ENCODE measurements at places on chromosomes 16 and 17.

- no peak for DNase-seq
These were observed 17.4 kb upstream of the MAP3K14 start for GRCh38 chr17:45334231-45334630.

DNA sequence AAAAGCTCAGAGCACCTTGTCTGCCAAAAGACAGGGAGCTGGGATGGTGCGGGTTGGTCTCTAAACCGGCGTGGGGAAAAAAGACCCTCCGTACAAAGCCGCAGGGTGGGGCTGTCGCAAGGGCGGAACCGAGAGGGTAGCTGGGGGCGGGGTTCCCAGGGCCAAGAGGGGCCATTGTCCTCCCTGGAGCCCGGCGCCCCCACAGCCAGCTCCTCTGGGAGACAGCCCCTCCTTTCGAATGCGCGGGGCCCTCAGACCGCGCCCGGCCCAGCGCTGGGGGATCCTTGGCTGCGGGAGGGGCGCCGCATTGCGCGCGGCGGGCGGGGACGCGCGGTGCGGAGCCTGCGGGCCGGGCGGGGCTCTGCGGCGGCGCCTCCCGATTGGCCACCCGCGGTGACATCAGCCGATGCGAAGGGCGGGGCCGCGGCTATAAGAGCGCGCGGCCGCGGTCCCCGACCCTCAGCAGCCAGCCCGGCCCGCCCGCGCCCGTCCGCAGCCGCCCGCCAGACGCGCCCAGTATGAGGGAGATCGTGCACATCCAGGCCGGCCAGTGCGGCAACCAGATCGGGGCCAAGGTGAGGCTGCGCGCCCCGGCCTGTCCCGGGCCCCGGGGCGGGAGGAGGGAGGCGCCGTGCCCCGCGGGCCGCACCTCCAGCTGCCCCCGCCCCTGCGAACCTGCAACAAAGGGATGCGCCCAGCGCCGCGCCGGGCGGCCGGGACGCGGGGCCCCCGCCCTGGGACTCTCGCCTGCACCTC lies at the start of gene TUBB3:
TUBB3 (plus strand) TSS at position 459 of the 756 bp plus-strand sequence; CDS start at position 519, 60 bp downstream.
- no peak for DNase-seq

DNA sequence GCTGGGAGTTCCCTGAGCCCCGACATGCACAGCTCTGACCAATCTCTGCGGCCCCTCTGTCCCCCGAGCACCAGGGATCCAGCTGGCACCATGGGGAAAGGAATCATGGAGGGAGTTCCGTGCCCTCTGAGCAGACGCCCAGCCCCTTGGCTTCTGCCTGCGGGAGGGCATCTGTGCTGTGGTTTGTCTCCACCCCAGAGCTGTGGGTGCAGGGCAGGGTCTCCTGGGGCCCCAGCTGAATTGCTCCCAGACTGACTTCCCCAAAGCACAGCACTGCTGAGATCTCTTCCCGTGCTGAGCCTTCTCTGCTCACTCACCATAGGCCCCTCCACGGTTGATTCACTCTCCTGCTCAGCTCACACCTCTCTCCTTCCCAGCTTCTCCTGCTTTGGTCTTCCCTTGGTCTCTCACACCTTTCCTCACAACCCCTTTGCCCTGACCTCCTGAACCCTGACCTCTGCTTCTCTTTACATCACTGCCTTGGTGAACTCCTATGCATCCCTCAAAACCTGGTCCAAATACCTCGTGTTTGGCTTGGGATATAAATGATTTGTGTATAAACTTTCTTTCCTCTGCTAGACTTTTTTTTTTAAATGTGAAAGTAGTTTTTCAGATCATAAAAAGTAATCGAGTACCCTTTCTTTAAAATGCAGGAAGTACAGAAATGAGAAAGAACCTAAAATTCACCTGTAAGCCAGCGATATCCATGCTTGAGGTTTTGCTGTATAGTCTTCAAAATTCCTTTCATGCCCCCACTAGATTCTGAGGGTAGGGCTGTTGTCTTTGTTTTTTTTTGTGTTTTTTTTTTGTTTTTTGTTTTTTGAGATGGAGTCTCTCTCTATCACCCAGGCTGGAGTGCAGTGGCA lies 265.3 kb downstream of the SEC14L1 start:
- DNase-seq, result no peak

DNA sequence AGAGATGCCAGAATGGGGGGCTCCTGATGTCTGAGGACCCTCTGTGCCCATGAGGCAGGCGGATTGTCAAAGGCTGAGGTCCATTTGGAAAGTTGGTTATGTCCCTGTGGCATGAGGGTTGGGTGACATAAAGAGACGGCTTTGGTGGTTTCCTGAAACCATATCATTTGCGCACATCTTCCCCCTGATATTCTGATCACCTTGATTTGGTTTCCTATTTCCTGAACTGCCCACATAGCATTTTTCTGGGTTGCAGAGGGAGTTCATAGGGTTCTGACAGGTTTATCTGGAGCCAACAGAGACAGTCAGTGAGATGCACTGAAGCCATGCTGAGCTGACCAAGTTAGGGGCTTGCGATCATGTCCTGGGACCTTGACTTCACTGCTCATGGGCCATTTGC lies 15.7 kb upstream of the RNF222 start:
- no peak for DNase-seq

DNA sequence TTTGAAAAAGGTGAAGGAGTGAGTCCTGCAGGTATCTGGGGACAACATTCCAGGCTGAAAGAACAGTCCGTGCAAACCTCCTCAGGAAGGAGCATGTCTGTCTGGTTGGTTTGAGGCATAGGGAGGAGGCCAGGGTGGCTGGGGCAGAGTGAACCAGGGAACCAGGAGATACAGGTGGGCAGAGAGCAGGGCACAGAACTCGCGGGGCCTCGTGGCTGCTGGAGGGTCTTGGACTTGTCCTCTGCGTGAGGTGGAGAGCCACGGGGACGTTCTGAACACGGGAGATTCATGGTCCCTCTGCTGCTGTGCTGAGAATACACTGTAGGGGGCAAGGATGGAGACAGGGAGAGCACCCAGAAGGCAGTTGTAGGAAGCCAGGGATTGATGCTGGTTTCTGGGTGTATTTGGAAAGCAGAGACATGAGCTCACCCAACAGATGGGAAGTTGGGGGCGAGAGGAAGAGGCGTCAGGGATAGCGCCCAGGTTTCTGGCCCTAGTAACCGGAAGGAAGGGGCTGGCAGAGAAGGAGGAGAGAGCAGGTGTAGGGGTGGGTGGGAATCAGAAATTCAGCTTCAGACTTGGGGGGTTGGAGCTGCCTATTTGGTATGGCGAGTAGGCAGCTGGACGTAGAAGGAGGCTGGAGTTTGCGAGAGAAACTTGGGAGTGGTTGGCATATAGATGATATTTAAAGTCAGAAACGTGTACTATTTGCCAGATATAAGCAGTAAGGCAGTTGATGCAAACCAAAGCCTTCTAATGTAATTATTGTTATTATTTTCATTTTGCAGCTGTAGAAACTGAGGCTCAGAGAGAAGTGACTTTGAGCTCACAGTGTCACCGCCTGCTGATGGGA lies at the start of gene CCL17:
CCL17 (plus strand) TSS at position 803 of the 853 bp plus-strand sequence. CDS start 9,166 bp downstream, outside the sequence.
- DNase-seq, result no peak

DNA sequence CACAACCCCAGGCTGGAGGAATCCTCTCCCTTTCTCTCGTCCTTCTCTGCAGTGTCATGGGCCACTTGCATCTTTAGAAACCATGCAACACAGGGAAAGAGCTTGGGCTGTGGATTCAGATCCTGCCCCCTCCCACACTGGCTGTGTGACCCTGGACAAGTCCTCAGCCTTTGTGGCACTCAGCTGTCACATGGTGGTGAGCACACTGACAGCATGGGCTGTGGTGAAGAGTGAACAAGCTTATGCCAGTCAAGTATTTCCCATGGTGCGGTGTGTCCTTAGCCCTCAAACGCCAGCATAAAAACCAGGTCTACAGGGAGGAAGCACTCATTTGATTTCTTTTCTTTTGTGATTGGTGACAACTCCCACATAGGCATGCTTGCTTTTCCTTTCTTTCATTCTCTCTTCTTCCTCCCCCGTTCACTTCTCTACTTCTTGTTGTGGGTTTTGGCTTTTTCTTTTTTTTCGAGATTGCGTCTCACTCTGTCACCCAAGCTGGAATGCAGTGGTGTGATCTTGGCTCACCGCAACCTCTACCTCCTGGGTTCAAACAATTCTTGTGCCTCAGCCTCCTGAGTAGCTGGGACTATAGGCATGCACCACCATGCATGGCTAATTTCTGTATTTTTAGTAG lies 314.2 kb downstream of the CPPED1 start:
- DNase-seq, result no peak

DNA sequence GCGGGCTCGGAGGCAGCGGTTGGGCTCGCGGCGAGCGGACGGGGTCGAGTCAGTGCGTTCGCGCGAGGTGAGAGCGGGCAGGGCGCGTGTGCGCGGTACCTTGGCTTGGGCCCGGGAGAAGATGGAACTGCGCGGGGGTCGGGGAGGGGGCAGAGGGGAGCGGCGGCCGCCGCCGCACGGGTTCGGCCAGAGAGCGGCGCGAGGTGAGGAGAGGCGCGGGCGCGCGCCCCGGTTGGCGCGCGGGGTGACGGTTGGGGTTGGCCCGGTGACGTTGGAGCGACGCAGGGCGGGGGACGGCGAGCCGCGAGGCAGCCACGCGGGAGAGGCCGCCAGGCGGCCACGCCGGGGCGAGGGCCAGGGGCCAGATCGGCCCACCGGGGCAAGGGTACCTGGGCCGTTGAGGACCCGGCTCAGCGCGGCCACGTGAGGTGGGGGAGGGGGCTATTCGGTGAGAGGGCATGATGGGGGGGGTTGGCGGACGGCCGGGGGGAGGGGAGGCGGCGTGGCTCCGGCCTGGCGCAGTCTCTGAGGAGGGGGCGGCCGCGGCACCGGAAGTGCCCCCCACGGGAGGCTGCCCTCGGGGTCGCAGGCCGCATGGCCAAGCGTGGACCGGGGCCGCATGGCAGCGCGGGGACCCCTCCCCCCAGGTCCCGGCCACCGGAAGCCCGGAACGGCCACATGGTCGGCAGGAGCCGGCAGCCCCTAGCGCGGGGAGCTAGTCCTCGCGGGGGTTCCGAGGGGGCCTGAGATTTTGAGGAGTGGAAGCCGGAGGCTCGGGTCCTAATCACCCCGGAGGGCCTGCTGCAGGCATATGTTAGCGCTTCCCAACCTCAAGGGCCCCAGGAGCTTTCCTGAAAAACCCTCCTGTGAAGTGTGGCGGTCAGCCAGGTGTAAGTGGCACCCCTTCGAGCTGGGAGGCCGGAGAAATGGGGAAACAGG lies 527 bp downstream of the EIF5A start:
- DNase-seq, result no peak

Data from stimulated activated CD8-positive, alpha-beta memory T cell treated with anti-CD3 and anti-CD28 coated beads, Interleukin-4, amount 100 ng/mL, for 1 hour (primary cell).